ENCODE measurements at places on chromosomes 1 and 21.

GRCh38 chr1:36123356-36123755 is 1.7 kb downstream of the COL8A2 start:
- DNase-seq = no peak

DNA sequence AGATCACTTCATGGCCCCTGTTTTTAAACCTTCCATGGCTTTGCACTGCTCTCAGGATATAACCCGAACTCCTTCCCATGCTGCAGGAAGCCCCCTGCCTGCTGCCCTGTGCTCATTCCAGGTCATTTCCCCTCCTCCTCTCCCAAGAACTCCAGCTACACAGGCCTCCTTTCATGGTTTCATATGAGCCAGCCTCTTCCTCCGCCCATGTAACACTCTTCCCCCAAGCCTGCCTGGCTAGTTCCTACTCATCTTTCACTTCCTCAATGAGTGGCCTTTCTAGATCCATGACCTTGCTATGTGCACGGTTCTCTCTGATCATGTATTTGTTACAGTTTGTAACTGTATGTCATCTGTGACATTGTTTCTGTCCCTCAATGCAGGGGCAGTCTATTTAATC is 3.1 kb upstream of the NCF2 start:
- DNase-seq = no peak

- DNase-seq = no peak
These were observed 335.3 kb upstream of the BRINP3 start for GRCh38 chr1:190812996-190813395.

DNA sequence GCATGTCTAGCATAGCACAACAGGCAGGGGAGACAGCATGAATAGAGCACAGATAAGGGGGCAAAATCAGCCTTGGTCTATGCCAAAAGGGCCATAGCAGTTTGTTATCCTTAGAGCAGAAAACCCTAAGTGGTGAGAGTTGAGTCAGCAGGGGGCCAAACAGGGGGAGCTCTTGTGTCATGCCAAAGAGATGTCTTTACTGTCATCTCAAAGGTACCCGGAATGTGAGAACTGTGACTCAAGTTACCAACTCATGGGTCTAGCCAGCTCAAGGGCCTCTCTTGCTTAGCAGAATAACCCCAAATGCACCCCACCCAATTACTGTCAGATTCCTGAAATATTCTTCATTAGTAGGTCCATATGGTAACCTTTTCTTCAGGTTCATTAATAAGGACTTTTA is 45.9 kb upstream of the NRDC start:
- DNase-seq = no peak

DNA sequence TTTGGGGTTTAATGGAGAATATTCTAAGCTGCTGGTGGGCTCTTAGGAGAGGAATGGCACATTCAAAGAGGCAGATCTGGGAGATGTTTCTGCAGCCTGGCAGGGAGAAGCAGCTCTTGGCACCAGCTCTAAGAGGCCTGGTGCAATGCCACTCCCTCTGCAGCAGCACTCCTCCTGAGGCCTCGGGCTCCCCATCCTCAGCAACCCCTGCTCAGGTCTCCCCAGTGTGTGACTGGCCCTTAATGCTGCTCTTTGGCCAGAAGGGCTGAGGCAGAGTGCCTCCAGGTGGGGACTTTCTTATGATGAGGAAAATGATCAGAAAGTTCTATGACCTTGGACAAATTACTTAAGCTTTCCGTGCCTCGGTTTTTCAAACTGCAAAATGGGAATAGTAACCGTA is 55.5 kb downstream of the MAB21L3 start:
- DNase-seq = no peak

GRCh38 chr1:46996659-46997281 is 26.7 kb upstream of the CYP4X1 start:
- no peak for DNase-seq

- no peak for DNase-seq
These were observed 29.0 kb upstream of the SARS1 start for GRCh38 chr1:109184687-109185086.

DNA sequence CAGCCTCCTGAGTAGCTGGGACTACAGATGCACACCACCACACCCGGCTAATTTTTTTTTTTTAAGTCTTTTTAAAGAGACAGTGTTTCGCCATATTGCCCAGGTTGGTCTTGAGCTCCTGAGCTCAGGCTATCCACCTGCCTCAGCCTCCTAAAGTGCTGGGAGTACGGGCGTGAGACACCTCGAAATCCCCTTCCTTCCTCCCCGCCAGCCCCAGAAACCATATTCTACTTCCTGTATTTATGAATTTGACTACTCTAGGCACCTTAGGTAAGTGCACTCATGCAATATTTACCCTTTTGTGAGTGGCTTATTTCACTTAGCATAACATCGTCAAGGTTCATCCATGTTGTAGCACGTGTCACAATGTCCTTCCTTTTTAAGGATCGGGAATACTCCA is 6.9 kb upstream of the LRP8 start:
- no peak for DNase-seq

DNA sequence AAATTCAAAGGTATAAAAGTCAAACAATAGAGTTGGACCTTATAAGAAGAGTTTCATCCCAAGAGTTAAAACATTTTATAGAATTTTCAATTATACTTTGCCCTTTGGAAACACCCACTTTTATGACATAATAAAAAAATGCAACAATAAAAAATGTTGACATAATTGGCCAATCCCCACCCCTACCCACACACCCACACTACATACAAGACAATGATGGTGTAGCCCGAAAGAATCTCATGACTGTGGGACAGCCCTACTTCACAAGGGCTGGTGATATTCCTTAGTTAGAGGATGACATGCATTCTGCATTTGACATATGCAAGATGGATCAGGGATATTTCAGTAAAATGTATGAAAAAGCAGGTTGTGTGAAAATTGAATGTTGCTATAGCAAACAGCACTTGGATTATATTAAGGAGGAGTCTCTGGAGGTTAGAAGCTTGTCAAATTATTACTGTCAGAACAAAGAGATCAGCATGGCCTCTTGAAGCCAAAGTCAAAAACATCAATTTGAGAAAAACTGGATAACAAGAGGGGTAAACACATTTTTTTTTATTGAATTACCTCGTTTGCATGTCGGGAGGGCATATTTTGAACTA is 133.0 kb upstream of the SAMSN1 start:
- DNase-seq = no peak

- DNase-seq = no peak
These were observed 89.1 kb downstream of the ITSN1 start for GRCh38 chr21:33731447-33731846.

GRCh38 chr21:45889256-45889655 is 92.3 kb upstream of the COL6A1 start:
- peak; percentile 29 for DNase-seq

DNA sequence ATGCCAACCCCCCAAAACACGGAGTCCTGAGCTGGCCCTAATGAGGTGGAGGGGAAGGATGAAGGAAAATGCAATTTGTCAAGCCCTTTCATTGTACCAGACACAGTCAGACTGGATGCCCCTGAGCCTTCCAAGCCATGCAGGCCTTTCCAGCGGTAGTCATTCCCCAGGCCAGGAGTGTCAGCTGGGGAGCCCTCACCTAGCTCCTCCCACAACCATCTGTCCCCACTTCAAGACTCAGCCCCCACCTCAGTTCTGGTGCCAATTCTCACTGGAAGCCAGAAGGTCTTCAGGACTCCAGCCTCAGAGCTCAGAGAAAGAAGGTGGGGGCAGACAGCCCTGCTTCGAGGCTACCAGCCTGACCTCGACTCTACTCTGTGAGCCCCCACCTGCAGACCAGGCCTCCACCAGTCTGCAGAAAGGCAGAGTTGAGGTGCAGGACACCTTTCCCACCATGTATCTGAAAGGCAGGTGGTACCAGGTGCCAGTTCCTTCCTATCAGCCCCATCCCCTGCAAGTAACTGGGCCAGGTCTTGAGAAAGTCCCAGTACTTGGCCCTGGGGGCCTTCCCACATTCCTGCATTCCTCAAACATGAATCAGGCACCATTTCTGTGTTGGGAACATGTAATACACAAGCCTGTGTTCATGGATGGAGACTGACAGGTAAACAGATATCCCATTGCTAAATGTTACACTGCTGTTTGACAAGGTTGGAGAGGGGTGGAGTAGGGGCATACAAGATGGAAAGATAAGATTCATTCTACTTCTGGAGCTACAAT is 180.6 kb upstream of the EDN2 start:
- no peak for DNase-seq

GRCh38 chr1:22350171-22350923 is 101.3 kb upstream of the ZBTB40 start:
- DNase-seq = no peak

- no peak for DNase-seq
These were observed 6.2 kb downstream of the LRRC3 start for GRCh38 chr21:44461464-44462001.

DNA sequence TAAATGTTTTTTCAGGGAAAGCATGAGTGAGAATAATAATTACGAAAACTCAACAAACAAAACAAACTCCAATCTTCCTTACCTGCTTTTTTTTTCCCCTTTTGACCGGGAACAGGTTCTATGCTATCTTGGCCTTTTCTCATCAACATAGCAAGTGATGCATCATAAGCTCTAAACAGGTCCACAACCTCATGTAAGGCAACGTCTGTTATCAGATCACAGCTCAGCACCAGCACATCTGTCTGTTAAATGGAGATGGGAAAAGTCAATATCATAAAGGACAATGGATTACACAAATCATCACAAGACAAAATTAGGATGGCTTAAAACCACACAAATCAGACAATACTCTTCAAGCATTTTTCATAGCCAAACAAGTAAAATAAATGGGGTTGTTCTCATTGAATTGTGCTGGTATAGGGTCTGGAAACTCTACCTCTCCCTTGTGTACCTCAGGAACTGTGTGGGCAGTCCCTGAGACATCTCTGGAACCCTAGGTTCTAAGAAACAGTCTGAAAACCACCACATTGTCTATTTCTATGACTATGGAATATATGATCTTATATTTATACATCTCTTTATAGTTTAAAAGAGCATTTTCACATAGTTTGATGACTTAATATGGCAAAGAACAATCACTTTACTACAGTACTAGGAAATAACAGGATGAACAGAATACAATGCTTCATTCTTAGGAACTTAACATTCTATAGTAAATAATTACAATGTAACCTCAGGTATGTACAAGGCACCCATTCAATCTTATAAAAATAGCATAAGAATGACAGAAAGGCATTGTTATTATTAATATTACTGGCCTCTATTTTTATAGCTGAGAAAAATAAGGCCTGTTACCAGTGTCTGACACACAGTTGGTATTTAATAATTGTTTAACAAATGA is 44.7 kb downstream of the EIF2B3 start:
- DNase-seq = no peak

DNA sequence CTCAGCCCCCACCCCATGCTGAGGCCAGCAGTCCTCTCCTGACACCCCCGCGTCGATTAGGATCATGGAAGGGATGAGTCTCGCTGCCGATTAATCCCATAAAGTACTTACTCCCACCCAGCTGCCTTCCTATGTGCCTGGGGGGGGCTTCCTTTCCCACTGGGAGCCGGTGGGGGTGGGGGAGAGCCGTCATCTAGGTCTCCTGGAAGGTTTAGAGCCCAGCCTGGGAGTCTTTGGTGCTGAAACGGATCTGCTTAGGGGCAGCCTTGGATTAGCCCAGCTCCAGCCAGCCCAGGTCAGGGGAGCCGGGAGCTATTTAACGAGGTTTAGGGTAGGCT is 9.8 kb downstream of the SAMD11 start:
- no peak for DNase-seq

DNA sequence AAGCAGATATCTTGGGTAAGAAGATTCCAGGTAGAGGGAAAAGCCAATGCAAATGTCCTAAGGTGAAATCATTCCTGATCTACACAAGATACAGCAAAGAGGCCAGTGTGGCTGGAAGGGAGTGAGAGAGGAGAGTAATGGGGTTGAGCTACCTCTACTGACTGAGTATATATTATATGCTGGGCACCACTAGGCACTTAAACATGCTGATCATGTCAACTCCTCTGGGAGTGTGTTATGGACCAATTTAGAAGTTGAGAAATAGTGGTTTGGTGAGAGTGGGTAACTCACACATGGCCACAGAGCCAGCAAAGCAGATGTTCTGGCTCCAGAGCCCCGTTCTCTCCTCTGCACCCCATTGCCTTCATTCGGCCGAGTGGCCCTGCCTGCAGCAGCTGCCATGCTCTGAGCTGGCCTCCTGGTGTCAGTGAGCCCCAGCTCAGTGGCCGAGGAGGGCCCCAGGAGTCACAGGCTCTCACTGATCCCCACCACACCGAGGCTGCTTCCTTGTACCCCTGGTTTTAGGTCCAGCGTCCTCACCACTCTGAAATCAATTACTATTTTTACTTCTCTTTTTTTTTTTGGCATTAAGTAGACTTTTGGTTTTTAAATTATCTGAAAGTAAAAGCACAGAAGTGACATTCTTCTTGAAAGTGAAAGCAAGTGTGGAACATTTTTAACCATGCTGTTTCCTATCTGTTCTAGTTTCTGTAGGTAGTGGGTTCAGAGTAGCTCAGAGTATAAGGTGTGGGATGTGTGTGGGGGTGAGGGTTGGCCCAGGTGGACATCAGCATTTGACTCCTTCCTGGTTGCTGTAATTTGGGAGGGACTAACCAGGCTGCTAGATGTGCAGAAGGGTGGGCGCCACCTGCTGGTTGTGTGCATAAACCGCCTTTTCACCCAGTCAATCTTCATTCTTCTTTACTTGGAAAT is 45.8 kb upstream of the CRNN start:
- DNase-seq = no peak

- DNase-seq = no peak
These were observed 6.9 kb downstream of the PTPRU start for GRCh38 chr1:29243023-29243870.

GRCh38 chr1:165898837-165899236 is 71.4 kb downstream of the UCK2 start:
- peak; percentile 74 for DNase-seq

GRCh38 chr1:40763742-40764532 is 19.6 kb upstream of the KCNQ4 start:
- no peak for DNase-seq

DNA sequence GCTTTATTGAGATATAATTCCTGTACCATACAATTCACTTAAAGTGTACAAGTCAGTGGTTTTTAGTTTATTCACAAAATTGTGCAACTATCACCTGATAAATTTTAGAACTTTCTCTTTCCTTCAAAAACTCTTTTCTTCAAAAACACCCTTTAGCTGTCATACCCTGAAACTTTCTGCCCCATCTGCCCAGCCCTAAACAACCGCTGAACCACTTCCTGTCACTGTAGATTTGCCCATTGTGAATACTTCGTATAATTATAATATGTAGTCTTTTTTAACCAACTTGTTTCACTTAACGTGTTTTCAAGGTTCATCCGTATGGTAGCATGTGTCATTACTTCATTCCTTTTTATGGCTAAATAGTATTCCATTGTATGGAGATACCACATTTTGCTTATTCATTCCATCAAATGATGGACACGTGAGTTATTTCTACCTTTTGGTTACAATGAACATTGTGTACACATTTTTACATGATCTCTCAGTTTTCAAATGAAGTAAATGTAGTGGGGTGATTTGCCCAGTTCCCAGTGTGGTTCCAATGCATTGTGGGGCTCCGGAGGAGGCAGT is 37.9 kb downstream of the WNT4 start:
- no peak for DNase-seq

GRCh38 chr1:2025491-2025981 is 6.4 kb downstream of the GABRD start:
- no peak for DNase-seq

DNA sequence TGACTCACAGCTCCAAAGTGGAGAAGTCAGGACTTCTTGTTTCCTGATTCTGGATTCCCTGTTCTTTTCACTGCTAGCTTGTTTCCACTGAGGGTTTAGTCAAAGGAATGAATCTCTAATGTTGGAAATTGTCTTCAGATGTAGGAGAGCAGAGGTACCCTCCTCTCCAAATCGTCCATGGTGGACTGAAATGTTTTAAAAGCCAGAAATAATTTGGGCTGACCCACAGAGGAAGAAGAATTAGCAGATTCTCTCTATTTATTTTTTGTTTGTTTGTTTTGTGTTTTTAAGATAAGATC is 30.4 kb downstream of the GPA33 start:
- no peak for DNase-seq
